Activated CD4-positive, alpha-beta T cell treated with anti-CD3 and anti-CD28 coated beads for 1 hour (primary cell): ENCODE measurements at places on chromosomes 5 and 9.

DNA sequence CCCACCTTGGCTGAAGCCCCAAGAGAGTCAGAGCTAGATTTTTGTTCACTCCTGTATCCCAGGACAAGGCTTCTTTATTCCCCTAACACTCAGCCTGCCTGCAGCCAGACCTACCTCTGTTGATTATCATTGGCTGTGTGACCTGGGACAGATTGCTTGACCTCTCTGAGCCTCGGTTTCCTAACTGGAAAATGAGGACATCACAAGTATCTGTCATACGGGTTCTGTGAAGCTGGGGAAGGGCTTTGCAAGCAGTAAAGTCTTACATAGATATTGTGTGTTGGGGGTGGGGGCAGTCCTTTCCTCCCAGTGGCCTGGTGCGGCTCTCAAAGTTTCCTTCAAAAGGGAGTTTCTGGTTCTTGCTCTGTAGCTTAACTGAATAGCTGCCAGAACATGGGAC is 2.5 kb upstream of the NEK6 start:
- DNase-seq: no peak

- DNase-seq: no peak
Observed at GRCh38 chr9:87157366-87158031, 210.2 kb upstream of the GAS1 start.

GRCh38 chr5:14167211-14167845 is 24.2 kb downstream of the TRIO start:
- DNase-seq: no peak

GRCh38 chr5:136295914-136296313 is 69.4 kb downstream of the TRPC7 start:
- no peak for DNase-seq

DNA sequence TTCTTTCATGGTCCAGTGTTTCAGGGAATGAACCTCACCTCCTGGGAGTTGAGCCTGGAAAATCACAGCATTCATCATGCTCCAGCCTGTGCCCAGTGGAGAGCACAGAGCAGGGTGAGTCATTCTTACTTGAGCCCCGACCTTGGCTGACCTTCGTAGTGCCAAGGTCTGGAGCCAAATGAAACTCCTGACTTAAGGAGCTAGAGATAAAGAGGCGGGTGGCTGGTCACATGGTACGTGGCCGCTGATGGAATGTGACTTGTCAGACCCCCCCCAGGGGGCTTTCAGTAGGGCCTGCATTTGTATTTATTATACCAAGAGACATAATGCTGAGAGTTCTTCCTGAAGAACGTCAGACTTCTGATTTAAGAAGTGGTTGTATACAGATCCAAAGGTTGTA is 15.0 kb upstream of the PIP5K1B start:
- no peak for DNase-seq

- DNase-seq: no peak
Observed at GRCh38 chr5:141732417-141732816, 50.4 kb upstream of the ARAP3 start.

- DNase-seq: no peak
Observed at GRCh38 chr9:119453980-119454379, 84.7 kb upstream of the BRINP1 start.

GRCh38 chr5:124922255-124922975 is 176.0 kb upstream of the ZNF608 start:
- no peak for DNase-seq

DNA sequence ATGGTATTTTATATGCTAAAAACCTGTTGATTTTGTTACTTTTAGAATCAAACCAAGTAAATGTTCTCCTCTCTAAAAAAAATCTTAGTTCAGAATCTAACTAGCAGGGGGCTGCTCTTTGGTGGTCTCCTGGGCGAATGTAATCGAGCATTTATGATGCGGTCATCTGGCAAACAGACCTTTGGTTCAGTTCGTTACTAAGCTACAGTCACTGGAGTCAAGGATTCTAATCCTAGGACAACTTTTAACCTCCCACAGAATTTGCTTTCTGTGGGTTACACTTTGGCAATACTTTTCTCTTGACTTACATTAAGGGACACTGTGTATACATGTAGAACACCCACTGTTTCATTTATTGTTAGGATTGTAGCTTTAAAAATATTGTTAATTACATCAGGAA is 26.3 kb upstream of the FREM1 start:
- no peak for DNase-seq

- DNase-seq: no peak
Observed at GRCh38 chr5:32355686-32356085, 42.9 kb upstream of the MTMR12 start.

DNA sequence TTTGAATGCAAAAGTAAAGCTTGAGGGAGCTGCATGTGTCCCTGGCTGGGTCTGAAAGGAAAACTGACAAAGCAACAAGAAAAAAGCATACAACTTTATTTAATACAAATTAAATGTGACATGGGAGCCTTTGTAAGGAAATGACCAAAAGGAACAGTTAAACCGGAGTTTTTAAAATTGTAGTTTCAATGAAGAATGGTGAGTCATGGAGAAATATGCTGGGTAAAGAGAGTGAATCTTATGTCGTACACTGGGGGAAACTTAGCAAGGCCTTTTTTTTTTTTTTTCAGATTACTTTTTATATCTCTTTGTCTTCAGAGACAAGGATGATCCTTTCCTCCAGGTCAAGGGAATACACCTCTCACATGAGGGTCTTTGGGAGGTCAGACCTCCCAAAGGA is 50.1 kb upstream of the FBXL17 start:
- no peak for DNase-seq
